ENCODE measurements at places on chromosomes 2 and 18. TPM values are rescaled to one million over a fixed set of nuclear protein-coding genes. Genes with fewer than 3 reads are reported as not detected.

Gene C2orf81
- total RNA-seq: 4.8 TPM

Gene SLC8A1
- 6.8 TPM for total RNA-seq

Gene ASIC4
- not detected for total RNA-seq

Gene ABCG8
- not detected for total RNA-seq

Gene CTLA4
- total RNA-seq: not detected

Gene TUBA4B
- not detected for total RNA-seq

Gene NFATC1
- 6.3 TPM for total RNA-seq

Gene AUP1
- total RNA-seq: 107 TPM

Gene AFF3
- total RNA-seq: not detected

Gene HRH4
- total RNA-seq: 0.08 TPM

Gene MDH1B
- not detected for total RNA-seq

Gene SMARCAL1
- 13.1 TPM for total RNA-seq

Gene PLA2R1
- total RNA-seq: 4.5 TPM

Gene HNRNPLL
- total RNA-seq: 31.7 TPM

Gene DES
- total RNA-seq: not detected

Gene CCDC141
- not detected for total RNA-seq

Gene NIFK
- 51.3 TPM for total RNA-seq

Gene SULT1C4
- not detected for total RNA-seq

Gene FAM110C
- 19.0 TPM for total RNA-seq

Gene KLHL30
- 0.04 TPM for total RNA-seq

Gene RGPD8
- total RNA-seq: 3.2 TPM

Gene CNRIP1
- 0.61 TPM for total RNA-seq

Gene CREG2
- 0.31 TPM for total RNA-seq

Gene YWHAQ
- 292 TPM for total RNA-seq

Gene CYP26B1
- total RNA-seq: 3.6 TPM

Gene RTP5
- not detected for total RNA-seq

Gene TMEM182
- 3.3 TPM for total RNA-seq

Gene DLX2
- total RNA-seq: 0.46 TPM

Gene CNGA3
- not detected for total RNA-seq

Gene SERPINB10
- 0.08 TPM for total RNA-seq

Gene SERPINB2
- 59.3 TPM for total RNA-seq

Gene OTOS
- not detected for total RNA-seq

Gene LAMA1
- total RNA-seq: 20.2 TPM

Gene CIB4
- total RNA-seq: not detected

Gene CYS1
- total RNA-seq: 1.3 TPM

Gene B4GALT6
- 7.7 TPM for total RNA-seq

Gene LGALSL
- 10.6 TPM for total RNA-seq

Gene SULT6B1
- total RNA-seq: not detected

Gene OTOF
- not detected for total RNA-seq

Gene NPAS2
- total RNA-seq: 12.9 TPM

Gene ACTG2
- total RNA-seq: 0.15 TPM

Gene SCG2
- total RNA-seq: not detected

Gene DUSP19
- 1.1 TPM for total RNA-seq

Gene OSBPL6
- total RNA-seq: 10.4 TPM

Gene EPHA4
- 4.3 TPM for total RNA-seq

Gene OR6B2
- not detected for total RNA-seq

Gene AMER3
- not detected for total RNA-seq

Gene ALPI
- total RNA-seq: not detected

Gene TPO
- total RNA-seq: 0.23 TPM

Measured in hair follicular keratinocyte (primary cell).